Activated effector memory CD4-positive, alpha-beta T cell treated with anti-CD3 and anti-CD28 coated beads, Interleukin-2, amount 50 U/mL, for 16 hours (primary cell): ENCODE measurements at places on chromosomes 1 and 21.

GRCh38 chr1:64077281-64077940 is 126.0 kb upstream of the UBE2U start:
- DNase-seq, result no peak

DNA sequence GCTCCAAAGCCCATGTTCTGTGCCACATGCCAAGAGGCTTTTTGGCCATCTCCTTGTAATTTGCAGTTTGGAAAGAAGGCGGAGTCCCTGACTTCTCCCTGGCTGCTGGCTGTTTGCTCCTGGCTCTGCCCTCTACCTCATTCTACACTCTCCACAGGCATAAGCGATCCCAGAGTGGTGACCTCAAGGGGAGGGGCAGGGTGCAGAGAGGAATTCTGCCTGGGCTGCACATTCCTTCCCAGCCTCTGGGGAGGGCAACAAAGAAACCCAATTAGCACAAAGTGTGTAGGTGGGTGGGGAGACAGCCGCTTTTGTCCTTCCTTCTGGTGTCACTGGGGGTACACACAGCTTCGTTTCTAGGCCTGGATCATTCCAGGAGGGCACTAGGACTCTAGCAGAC is 95.3 kb downstream of the HIVEP3 start:
- no peak for DNase-seq

- peak; percentile 64 for DNase-seq
Measured at GRCh38 chr1:180230791-180231505, 884 bp downstream of the LHX4 start.

- no peak for DNase-seq
Measured at GRCh38 chr1:214472364-214472763, 79.0 kb downstream of the PTPN14 start.

DNA sequence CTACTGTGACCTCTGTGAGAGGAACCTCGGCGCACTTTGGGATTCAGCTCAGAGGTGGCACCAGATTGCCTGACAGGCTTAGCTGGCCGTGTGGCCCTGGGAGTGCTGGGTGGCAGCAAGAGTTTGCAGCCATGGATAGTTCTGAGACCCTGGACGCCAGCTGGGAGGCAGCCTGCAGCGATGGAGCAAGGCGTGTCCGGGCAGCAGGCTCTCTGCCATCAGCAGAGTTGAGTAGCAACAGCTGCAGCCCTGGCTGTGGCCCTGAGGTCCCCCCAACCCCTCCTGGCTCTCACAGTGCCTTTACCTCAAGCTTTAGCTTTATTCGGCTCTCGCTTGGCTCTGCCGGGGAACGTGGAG is 67.5 kb downstream of the DISC1 start:
- no peak for DNase-seq

DNA sequence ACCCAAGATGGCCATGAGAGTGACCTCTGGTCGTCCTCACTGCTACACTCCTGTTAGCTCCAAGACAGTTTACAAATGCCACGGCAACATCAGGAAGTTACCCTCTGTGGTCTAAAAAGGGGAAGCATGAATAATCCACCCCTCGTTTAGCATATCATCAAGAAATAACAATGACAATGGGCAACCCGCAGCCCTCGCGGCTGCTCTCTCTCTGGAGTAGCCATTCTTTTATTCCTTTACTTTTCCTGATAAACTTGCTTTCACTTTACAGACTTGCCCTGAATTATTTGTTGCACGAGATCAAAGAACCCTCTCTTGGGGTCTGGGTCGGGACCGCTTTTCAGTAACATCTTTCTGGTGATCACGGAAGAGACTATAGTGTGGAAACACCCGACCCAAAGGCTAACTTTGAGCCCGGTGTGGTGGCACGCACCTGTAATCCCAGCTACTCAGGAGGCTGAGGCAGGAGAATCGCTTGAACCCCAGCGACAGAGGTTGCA is 19.8 kb upstream of the COX20 start:
- DNase-seq, result no peak

- no peak for DNase-seq
Measured at GRCh38 chr1:113534875-113535274, 144.6 kb downstream of the MAGI3 start.

GRCh38 chr1:91541918-91542533 is 41.4 kb downstream of the CDC7 start:
- no peak for DNase-seq

- DNase-seq, result no peak
Measured at GRCh38 chr1:47562147-47562546, 124.3 kb downstream of the FOXD2 start.

DNA sequence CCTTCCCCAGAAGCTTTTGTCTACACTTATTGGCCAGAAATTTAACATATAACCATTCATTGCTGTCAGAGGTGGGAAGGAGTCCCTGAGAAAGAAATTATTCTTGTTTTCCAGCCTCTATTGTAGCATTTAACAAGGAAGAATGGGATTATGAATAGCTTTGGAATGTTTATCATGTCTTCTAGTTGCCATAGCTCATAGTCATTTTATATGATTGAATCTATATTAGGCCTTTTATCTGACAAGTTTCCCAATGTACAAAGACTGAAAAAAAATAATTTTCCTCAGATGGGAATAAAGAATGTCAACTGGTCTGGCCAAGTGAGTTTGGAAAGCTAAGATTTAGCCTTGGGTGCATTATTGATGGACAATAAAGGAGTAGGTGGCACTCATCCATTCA is 28.3 kb downstream of the PTPRC start:
- no peak for DNase-seq

DNA sequence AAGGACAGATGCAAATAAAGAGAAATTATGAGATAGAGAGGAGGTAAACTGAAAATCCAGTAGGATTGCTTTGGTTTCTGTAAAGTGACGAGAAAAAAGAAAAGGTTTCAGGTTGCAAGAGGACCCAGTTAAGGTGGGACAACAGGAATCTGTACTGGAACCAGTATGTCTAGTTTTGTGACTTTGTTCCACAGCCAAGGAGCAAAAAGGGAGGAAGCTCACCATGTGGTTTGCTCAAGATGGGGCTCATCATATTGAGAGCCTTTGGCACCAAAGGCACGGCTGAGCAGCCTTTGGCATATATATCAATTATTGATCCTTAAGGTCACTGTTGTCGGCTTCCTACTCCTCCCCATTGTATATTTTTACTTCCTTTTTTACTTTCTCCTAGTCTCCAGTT is 1.8 kb upstream of the ZDHHC18 start:
- no peak for DNase-seq

GRCh38 chr1:89999208-89999607 is 4.3 kb downstream of the ZNF326 start:
- no peak for DNase-seq

GRCh38 chr21:42026082-42026435 is 15.9 kb upstream of the ZBTB21 start:
- DNase-seq, result no peak

GRCh38 chr21:35178827-35179226 is 129.7 kb upstream of the RUNX1 start:
- no peak for DNase-seq

GRCh38 chr1:110982320-110982719 is 18.6 kb upstream of the LRIF1 start:
- no peak for DNase-seq

GRCh38 chr1:219160967-219161366 is 12.7 kb upstream of the LYPLAL1 start:
- no peak for DNase-seq

DNA sequence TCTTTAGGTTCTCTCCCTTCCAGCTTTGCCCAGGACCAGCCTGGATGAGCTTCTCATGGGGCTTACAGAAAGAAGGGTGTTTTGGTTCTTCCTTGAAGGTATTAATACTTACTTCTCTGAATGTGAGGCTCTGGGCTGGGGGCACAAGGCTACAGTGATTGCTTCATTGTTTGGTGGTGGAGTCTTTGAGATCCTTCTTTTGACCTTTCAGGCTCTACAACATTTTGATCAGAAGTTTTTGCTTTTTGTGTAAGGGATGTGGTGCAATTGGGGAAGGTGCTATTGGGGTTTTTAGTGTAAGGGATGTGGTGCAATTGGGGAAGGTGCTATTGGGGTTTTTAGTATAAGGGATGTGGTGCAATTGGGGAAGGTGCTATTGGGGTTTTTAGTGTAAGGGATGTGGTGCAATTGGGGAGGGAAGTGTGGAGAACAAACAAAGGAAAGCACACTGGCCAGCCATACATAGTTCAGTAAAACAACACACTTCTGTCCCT is 103.6 kb upstream of the IVNS1ABP start:
- DNase-seq, result no peak

GRCh38 chr21:25126564-25126963 is 480.7 kb downstream of the MRPL39 start:
- DNase-seq, result no peak

- DNase-seq, result peak; percentile 87
Measured at GRCh38 chr1:110412576-110412975, 5.1 kb upstream of the LAMTOR5 start.

DNA sequence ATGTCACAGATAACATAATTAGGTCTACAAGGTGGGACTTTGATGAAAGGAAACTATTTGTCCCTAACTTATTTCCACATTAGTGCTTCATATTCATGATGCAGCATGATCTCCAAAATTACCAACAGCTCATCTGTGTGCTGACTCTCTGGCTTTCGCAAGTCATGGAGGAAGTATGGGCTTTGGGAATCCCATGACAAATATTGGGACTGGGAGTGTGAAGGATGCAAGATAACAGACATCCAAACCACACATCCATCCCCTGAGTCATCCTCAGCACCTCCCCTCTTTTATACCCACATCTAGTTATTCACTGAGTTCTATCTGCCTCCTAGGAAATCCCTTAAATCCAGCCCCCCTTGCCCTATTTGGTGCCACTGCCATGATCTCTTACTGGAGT is 102.8 kb upstream of the COL24A1 start:
- DNase-seq, result no peak

- no peak for DNase-seq
Measured at GRCh38 chr1:17549384-17549783, 9.9 kb downstream of the ARHGEF10L start.

GRCh38 chr1:68142036-68142435 is 90.3 kb downstream of the WLS start:
- no peak for DNase-seq

DNA sequence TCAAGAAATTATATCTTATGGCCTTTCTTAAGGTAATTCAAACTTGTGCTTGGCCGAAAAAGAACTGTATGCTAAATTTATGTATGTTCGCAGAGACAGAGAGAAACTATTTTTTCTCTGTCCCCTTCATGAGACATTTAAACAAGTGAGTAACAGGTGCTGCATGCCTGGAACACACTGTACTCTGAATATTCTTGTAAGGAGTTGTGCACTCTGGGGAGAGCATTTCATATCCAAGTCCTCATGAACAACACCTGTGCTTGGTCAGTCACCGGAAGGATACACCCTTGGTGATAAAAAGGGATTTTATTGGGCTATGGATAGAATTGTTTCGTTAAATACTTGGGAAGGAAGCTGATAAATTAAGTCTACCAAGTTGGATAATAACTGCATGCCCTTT is 220.8 kb upstream of the NRIP1 start:
- DNase-seq, result no peak

GRCh38 chr1:230113235-230113592 is 46.2 kb downstream of the GALNT2 start:
- no peak for DNase-seq

DNA sequence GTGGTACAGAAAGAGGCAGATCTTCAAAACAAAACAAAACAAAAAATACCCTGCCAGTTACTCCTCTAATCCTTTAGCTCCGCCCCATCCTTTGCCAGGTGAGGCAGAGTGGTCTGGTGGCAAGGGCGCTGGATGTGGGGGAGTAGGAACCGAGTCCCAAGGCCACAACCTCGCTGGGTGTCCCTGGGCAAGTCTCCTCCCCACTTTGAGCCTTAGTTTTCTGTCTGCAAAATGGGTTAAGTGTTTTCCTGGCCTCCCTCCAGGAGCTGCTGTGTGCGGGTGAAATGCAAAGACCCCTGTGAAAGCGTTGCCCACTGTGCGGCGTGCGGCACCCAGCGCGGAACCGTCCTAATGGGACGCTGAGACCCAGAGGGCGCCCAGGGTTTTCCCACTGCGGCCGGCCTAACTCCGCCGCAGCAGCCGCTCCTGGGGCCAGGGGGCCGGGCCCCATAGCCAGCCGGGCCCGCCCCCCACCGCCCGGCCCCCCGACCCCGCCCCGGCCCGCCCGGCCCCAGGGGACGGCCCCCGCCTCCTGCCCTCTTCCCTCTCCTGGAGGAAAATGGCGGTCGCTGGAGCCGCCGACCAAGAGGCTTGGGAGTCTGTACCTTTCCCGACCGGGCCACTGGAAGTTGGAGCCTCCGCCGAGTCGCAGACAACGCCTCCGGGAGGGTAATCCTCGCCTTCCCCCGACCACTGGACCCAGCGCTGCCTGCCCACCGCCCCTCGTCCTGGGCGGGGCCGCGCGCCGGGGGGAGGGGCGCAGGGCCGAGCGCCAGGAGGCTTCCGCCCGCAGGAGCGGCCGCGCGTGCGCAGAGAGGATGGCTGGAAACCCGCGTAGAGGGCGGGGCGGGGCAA is at the start of the genes ERMAP and SVBP:
TSS of gene ERMAP (plus strand) at position 538 of the 855 bp plus-strand sequence. CDS start 13,327 bp downstream, outside the sequence.
TSS of gene SVBP (minus strand) at position 813 of the 855 bp plus-strand sequence. CDS start 853 bp downstream, outside the sequence.
- peak; percentile 98 for DNase-seq

DNA sequence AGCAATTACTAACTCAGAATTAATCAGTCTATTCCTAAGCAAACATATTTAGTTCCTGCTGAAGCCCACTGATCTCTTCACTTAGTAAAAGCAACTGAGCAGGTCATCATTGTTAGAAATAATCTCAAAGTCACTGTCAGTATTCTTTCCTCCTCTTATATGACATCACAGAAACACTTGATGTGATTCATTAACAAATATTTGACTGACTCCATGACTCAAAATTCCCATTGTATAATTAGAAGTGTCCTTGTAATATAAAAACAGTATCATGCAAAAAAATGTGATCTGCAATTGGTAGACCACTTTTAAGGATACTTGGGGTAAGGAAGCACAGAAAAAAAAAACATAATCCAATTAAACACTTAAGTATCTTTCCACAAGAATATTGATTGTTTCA is 194.4 kb downstream of the DPYD start:
- no peak for DNase-seq

GRCh38 chr21:29238053-29238966 is 60.4 kb upstream of the BACH1 start:
- DNase-seq, result no peak

- DNase-seq, result no peak
Measured at GRCh38 chr1:33867684-33868083, 3.8 kb downstream of the HMGB4 start.

DNA sequence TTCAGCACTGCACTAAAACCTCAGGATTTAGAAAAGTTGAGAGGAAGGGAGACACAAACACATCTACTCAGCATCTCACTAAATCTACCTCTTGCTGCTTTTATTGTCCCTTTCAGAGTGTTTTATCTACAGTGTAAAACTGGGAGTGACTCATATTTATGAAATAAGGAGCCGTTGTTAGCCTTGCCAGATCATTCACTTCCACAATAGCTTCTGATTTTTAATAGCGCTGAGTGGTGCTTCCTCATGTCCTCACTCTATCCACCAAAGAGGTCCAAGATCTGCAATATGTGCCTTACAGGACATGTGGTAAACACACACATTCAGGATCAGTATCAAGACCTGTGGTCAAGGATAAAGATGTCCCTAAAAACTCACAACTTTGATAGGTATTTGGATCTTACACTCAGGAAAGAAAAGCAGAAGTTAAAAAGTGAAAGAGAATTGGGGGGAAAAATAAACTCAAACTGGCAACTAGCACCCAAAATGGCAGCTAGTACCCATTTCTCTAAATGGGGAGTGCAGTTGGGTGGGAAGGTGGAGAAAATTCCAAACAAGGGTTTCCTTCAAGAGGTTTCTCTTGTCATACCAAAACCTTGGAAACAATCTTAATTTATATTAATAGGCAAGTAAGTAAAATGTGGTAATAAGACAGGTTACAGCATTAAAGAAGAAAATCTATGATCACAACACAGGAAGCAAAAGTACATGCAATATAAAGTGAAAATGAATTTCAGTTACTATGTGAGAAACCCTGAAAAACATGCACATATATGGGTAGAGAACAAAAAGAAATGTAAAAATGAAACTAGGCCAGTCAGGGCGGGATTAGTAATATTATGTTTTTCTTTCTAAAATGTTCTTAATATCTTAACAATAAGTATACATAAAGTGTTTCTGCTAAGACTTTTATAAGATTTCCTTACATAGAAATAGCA is 15.9 kb downstream of the DUSP10 start:
- DNase-seq, result no peak
